ENCODE measurements at places on chromosomes 1 and 21.

DNA sequence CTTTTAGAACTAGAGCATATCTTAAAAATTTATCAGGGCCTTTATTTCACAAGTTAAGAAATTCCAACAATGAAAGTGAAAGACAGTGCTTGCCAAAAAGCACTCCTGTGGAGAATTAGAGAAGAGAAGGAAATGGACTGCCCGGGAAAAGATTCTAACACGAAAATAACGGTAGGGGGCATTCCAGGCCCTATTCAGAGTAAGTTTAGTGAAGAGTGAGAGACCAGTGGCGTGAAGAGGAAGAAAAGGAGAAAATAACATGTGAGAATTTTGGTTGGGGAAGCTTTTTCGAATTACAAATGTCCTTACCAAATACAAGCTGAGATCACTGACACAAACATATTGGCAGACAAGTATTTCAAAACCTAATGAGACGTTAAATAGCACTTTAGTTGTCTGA lies 38.4 kb upstream of the RBM34 start:
- no peak for DNase-seq

DNA sequence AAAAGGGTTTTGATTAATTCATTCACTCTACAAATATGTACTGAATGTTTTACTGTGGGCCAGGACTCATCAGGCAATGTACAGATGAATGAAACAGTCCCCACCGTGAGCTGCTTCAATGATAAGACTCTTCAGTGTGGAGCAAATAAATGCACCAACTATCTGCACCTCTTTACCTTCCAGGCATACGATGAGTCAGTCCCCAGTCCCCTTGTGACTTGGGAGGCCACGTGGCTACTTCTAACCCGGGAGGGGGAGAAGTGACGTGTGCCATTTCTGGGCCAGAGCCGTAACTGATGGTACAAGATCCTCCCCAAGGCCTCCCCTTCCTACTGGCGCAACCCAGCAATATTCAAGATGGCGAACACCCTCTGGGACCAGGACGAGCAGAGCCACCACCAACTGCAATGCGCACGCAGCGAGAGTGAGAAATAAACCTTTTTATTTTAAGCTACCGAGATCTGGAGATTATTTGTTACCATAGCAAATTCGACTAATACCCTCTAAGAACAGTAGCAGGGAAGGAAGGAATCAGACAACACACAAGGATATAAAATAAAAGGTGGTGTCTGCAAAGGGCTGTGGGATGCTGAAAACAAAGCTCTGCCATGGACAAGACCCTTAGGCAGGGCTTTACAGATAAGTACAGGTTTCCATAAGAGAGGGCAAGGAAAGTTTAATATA lies 74.5 kb downstream of the NPHP4 start:
- DNase-seq: no peak

DNA sequence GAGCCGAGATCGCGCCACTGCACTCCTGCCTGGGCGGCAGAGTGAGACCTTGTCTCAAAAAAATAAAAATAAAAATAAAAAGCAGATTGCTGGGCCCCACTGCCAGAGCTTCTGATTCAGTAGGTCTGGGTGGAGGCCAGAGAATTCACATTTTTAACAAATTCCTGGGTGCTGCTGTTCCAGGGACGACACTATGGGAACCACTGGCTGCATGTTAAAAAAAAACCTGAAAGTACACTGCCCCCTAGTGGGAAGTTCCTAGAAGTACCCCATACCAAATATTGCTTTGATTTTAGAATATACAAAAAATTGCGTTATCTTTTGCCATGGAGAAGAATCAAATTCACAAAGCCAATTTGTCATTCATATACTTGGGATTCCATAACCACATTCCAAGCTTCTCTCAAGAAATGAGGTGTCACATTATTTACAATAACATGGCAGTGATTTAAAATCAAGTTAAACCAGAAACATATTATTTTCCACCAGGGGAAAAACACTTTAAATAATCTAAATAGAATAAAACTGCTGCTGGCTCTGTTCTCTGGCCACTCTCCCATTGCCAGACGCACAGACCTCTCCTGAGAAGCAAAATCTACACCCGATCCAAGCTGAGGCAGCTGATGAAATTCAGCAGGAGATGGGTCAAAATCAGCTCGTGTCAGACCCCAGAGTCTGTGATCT lies 27.4 kb downstream of the SYF2 start:
- no peak for DNase-seq

DNA sequence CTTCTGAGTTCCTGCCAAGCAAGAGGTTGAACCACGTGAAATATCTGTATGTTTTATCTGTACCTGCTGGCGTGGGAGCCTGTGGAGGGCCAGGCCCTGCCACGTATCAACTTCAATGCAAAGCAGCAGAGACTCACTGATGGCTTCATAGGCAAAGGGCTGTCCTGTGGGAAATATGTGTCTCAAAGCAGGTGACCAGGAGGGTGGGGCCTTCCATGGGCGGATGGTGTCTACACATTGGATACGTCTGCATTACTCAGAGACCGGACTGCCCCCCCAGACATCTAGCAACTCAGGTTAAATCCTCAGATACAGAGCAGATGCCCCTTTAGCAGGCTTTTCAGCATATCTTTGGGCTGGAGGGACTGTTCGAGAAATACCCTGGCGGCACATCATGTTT lies 210.8 kb upstream of the C1orf174 start:
- no peak for DNase-seq

GRCh38 chr1:226203240-226203639 lies 16.7 kb upstream of the ACBD3 start:
- no peak for DNase-seq

DNA sequence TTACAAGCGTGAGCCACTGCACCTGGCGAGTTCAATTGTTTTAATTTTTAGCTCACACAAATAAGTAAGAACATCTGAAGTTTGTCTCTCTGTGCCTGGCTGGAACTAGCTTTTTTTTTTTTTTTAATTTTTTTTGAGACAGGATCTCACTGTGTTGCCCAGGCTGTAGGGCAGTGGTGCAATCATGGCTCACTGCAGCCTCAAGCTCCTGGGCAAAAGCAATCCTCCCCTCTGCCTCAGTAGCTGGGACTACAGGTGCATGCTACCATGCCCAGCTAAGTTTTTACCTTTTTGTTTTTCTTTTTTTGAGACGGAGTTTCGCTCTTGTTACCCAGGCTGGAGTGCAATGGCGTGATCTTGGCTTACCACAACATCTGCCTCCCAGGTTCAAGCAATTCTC lies 7.9 kb downstream of the NKAIN1 start:
- no peak for DNase-seq
